ENCODE measurements at places on chromosomes 2 and 18.

DNA sequence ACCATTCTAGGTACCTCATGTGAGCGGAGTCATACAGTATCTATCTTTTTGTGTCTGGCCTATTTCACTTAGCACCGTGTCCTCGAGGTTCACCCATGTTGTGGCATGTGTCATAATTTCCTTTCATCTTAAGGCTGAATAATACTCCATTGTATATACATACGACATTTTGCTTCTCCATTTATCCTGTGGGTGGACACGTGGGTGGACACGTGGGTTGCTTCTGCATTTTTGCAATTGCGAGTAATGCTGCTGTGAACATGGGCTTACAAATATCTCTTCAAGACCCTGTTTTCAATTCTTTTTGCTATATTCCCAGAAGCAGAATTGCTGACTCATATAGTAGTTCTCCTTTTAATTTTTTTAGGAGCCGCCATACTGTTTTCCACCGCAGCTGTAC lies 243.6 kb upstream of the EPAS1 start:
- peaks cover 4% of the 10 kb centered on the region for H3K36me3 ChIP-seq
- H3K4me3 ChIP-seq, result no peak overlapping the region
- no peaks in the 10 kb centered on the region for H3K27me3 ChIP-seq
- no peak overlapping the region for H3K27ac ChIP-seq
- H3K4me1 ChIP-seq, result no peaks in the 10 kb centered on the region

- H3K36me3 ChIP-seq, result no peaks in the 10 kb centered on the region
- H3K27me3 ChIP-seq, result no peaks in the 10 kb centered on the region
- H3K4me1 ChIP-seq, result no peaks in the 10 kb centered on the region
- DNase-seq, result peak; percentile 51
- no peak overlapping the region for H3K27ac ChIP-seq
Measured at GRCh38 chr18:6920099-6920955, 190.8 kb downstream of the ARHGAP28 start.

DNA sequence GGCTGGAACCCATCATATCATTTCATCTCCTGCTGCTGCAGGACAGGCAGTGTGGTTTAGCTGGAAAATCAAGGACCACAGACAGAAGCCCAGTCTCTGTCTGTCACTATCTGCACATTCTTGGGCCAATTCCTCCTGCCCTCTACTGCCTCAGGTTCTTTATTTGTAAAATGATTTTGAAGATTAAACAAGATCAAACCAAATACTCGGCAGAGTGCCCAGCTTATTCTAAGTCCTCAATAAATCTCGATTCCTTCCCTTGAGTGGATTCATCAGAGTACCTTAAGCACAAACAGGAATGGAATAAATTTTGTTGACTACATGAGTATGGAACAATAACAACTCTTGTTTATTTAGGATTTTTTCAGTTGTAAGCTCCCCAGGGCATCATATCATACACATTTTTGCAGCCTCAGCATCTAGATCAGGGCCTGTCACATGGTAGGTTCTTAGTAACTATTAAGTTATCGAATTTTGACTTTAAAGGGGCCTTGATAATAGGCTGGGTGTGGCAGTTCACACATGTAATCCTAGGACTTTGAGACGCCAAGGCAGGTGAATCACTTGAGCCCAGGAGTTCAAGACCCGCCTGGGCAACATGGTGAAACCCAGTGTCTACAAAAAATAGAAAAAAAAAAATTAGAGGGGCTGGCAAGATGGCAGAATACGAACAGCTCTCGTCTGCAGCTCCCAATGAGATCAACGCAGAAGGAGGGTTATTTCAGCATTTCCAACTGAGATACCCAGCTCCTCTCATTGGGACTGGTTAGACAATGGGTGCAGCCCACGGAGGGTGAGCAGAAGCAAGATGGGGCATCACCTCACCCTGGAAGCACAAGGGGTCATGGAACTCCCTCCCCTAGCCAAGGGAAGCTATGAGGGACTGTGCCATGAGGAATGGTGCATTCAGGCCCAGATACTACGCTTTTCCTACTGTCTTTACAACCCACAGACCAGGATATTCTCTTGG lies 11.1 kb downstream of the RHOB start:
- no peak for DNase-seq
- no peaks in the 10 kb centered on the region for H3K36me3 ChIP-seq
- H3K4me3 ChIP-seq, result no peak overlapping the region
- H3K27me3 ChIP-seq, result no peaks in the 10 kb centered on the region
- H3K4me1 ChIP-seq, result peaks cover 3% of the 10 kb centered on the region
- H3K27ac ChIP-seq, result no peak overlapping the region

- no peaks in the 10 kb centered on the region for H3K36me3 ChIP-seq
- H3K27ac ChIP-seq, result no peak overlapping the region
- H3K4me3 ChIP-seq, result no peak overlapping the region
- H3K27me3 ChIP-seq, result peaks cover 8% of the 10 kb centered on the region
- H3K4me1 ChIP-seq, result peaks cover 27% of the 10 kb centered on the region
Measured at GRCh38 chr2:1546901-1547300, 133.6 kb downstream of the TPO start.

GRCh38 chr18:62939433-62939832 lies 224.1 kb downstream of the PHLPP1 start:
- no peaks in the 10 kb centered on the region for H3K27me3 ChIP-seq
- H3K36me3 ChIP-seq, result peaks cover 5% of the 10 kb centered on the region

- no peak overlapping the region for H3K27ac ChIP-seq
- no peak for DNase-seq
- no peak overlapping the region for H3K4me3 ChIP-seq
- no peaks in the 10 kb centered on the region for H3K4me1 ChIP-seq
- no peaks in the 10 kb centered on the region for H3K27me3 ChIP-seq
- no peaks in the 10 kb centered on the region for H3K36me3 ChIP-seq
Measured at GRCh38 chr2:133734716-133735495, 166.6 kb upstream of the NCKAP5 start.

DNA sequence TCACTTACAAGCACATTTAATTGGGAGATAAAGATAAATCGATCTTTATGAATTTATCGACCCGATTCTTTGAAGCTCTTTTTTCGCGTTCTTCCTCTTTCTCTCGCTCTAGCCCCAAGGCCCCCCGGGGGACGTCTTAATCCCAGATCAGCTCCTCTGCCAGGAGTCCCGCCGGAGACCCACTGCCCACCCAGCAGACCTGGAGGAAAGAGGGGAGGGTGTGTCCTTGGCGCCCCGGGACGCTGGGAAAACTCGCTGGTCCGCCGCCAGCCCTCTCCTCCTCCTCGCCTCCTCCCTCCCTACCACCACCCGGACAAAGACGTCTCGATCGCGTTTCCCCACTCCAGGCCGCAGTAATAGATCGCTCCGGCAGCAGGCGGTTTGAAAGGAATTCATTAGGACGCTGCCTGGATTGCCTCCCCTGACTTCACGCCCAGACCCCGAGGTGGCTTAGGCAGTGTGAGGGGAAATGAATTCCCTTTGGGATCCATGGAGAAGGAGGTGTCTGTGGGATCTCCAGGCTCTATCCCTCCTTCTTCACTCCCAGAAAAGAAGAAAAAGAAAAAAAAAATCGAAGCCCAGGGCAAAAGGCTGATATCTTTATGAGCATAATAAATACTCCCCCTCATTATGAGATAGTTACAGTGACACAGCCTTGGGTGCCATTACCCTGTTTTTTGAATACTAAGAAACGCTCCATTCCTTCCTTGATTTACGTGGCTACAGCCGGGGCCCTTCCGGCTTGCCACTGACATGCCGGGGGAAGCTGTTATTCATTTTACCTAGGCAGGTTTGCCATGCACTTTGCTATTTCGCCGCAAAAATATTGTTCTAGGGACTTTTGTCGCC lies 1.8 kb upstream of the GBX2 start:
- peaks cover 71% of the 10 kb centered on the region for H3K4me1 ChIP-seq
- peaks cover 6% of the 10 kb centered on the region for H3K36me3 ChIP-seq
- peak; percentile 61 for DNase-seq
- peak overlapping the region; percentile 57 for H3K27ac ChIP-seq

DNA sequence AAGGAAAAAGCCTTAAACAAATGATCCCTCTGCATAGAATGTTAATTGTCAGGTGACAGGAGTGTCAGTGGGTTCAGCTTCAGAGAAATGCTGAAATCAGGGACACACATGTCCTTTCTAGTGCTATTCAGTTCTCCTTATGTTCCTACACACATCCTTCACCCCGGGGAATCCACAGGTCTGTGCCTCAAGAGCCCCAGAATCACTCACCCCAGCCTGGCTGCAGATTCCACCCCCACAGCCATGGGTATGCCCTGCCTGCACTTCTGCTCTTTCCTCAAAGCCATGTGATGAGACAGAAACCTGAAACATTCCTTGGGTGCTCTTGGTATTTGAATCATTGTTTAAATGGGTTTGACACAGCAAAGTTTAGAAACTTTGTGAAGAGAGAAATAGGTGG lies 27.4 kb upstream of the FZD7 start:
- H3K36me3 ChIP-seq, result no peaks in the 10 kb centered on the region
- H3K27ac ChIP-seq, result no peak overlapping the region
- H3K4me1 ChIP-seq, result peaks cover 12% of the 10 kb centered on the region
- no peak for DNase-seq
- no peak overlapping the region for H3K4me3 ChIP-seq

GRCh38 chr2:205077159-205077558 lies 531.9 kb downstream of the PARD3B start:
- DNase-seq, result no peak
- H3K27me3 ChIP-seq, result no peaks in the 10 kb centered on the region
- no peaks in the 10 kb centered on the region for H3K4me1 ChIP-seq
- H3K4me3 ChIP-seq, result no peak overlapping the region
- no peaks in the 10 kb centered on the region for H3K36me3 ChIP-seq
- H3K27ac ChIP-seq, result no peak overlapping the region

DNA sequence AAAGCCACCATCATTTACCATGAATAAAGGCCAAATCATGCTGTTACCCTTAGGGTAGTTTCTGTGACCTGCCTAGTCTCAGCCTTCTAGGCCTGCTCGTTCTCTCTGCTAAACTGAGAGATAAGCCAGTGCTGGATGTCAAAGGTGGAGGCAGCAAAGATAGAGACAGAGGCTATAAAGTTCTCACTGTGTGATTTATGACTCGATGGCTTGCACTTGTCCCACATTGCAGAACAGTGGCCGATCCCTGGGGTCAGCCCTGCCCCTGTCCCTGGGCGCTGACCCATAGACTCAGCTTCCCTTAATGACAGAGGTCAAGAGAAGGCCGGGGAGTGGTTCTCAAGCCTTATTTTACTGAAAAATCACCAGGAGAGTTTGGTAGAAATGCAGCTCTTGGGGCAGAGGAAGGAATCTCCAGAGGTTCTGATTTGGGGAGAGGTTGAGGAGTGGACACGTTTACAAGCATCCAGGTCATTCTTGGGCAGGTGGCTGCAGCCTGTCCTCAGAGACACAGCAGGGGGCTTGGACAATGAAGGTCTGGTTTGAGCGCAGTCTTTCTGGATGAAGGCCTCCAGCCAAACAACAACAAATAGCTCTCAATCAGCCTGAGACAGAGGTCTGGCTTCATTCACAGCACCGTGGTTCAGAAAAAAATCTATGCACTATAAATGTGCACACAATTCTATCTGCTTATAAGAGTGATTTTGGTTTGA lies 143.5 kb downstream of the ACKR3 start:
- no peak overlapping the region for H3K4me3 ChIP-seq
- H3K27me3 ChIP-seq, result peaks cover 3% of the 10 kb centered on the region
- DNase-seq, result no peak
- H3K27ac ChIP-seq, result no peak overlapping the region
- H3K4me1 ChIP-seq, result peaks cover 21% of the 10 kb centered on the region
- no peaks in the 10 kb centered on the region for H3K36me3 ChIP-seq

DNA sequence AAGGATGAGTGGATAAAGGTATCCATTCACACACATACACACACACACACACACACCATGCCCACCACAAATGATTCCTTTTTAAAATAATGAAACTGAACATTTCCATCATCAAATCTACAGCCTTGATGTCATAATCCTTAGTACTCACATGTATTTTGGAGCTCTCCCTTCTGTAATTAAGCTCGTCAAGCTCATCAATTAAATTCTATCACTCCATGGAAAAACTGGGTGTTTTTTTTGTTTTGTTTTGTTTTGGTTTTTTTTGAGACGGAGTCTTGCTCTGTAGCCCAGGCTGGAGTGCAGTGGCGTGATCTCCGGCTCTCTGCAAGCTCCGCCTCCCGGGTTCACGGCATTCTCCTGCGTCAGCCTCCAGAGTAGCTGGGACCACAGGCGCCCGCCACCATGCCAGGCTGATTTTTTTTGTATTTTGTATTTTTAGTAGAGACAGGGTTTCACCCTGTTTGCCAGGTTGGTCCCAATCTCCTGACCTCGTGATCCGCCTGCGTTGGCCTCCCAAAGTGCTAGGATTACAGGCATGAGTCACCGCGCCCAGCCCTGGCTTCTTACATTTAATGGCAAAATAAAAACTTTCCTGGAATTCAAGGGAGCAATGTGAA lies 78.6 kb upstream of the RGPD4 start:
- H3K36me3 ChIP-seq, result no peaks in the 10 kb centered on the region
- no peak overlapping the region for H3K27ac ChIP-seq
- H3K27me3 ChIP-seq, result no peaks in the 10 kb centered on the region
- DNase-seq, result no peak

DNA sequence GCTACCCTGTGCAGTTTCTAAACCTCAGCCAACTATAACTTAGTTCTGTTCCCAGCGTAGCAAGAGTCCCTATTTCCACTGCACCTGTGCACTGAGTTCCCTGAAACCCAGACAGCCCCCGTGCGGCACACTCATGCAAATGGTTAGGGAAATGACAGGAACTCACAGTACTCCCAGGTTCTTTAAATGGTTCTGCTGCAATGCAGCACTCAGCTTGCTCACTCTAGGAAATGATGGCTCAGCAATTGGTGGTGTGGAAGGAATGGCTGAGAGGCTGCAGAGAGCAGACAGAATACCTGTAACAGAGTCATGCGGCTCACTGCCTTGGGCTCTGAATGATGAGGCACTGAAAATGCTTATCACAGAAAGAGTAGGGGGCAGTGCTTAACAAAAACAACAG lies 143.0 kb downstream of the RAD51AP2 start:
- no peaks in the 10 kb centered on the region for H3K4me1 ChIP-seq
- no peaks in the 10 kb centered on the region for H3K27me3 ChIP-seq

DNA sequence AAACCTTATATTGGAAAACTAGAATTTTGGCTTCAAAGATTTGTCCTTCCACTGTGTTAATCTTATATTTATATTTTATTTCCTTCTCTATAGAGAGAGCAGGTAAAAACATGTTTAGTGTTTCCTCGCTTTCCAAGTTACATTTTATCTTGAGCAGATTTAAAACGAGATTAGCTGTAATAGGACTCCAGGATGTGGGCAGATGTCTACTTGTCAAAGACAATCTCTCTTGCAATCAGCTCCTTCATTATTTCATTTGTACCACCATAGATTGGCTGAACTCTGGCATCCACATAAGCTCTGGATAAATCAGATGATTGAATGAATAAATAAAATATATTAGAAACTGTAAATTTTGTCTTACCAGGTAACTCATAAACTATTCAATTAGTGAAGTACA lies 17.5 kb upstream of the KANSL1L start:
- no peaks in the 10 kb centered on the region for H3K27me3 ChIP-seq
- H3K27ac ChIP-seq, result no peak overlapping the region
- no peaks in the 10 kb centered on the region for H3K4me1 ChIP-seq
- H3K4me3 ChIP-seq, result no peak overlapping the region
- no peaks in the 10 kb centered on the region for H3K36me3 ChIP-seq

GRCh38 chr2:55922291-55922907 lies 1.2 kb downstream of the EFEMP1 start:
- peaks cover 2% of the 10 kb centered on the region for H3K36me3 ChIP-seq
- peaks cover 7% of the 10 kb centered on the region for H3K4me1 ChIP-seq
- H3K27ac ChIP-seq, result no peak overlapping the region
- peak; percentile 61 for DNase-seq

All from spinal cord (tissue), 10 donors.